ENCODE measurements at places on chromosomes 5 and 9.

DNA sequence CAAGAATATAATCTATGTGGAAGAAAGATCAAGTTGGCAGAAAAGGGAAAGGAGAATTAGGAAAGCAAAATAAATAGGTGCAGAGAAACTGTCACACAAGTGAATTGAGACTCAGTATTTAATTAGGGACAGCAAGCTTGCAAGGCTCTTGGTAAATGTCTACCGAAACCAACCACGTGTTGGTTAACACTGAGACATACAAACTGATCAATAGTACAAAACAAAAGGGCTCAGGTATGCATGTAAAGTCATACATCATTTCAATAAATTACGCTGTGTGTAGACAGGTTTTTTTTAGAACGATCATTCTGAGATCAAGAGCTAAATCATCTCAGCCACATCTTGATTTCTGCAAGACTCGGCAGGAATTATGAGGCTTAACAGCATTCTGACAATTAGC lies 225.4 kb downstream of the EBF1 start:
- no peak for DNase-seq

DNA sequence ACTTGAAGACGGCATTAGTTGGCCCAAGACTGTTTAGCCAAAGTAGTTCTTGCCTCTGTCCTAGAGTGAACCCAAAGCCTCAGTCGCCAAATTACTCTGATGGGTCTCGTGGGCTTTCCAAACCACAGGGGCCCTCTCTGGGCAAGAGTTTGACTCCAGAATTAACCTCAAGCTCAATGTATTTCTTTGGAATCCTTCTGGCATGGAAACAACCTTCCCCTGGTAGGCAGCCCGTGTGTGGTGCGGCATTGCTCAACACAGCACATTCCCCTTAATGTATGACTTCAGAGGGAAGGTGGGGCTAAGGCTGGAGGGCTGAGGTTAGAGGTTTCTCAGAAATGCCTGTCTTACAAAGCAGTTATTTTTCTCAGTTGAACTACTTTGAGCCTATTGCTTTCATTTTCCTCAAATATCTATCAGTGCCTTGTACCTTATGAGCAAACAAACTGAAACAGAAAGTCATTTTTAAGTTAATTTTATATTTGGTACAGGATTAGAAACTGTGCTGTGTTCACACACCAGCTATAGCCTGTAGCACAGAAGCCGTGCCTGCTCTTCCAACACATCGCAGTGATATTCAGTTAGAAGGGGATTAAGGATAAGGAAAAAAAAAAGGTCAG lies 123.9 kb upstream of the HAPLN1 start:
- DNase-seq = no peak

DNA sequence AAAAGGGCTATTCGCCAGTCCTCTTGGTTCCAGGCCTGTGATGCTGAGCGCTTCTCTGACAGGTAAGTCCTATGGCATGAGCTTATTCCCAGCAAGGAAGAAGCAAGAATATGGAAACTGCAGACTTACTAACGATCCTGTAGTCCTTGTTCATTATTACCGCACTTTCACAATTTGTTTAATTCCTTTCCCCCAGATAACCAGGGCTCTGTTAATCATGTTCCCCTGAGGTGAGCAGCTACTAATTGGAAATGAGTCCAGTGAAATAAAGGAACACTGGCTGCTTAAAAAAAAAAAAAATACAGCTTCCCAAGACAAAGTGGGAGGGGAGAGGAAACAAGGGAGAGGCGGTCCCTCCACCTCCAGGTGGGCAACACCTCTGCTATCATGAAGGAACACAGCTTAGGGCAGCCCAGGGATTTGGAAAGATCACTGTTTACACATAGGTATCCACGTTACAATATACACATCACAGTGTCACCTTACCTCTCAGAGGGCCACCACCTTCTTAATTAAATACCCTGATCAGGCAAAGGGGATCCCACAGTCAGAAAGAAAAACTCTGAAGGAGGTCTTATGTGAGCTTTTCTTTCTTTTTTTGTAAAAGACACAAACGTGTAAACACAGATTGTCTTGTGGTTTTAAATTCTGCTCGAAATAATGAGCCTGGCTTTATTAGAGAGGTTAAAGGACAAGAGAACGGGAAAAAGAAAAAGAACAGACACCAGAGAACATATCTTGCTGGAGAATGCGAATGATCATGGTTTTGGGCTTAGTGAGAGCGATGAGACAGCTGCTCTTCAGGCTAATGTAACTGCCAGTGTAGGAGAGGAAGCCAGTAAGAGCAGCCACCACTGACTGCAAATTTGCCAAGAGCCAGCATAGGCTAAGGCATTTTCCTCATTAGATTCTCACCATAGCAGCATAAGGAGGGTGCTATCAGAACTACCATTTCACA lies 258.6 kb downstream of the CRB2 start:
- DNase-seq = no peak

GRCh38 chr9:132168347-132168746 lies 6.5 kb downstream of the NTNG2 start:
- DNase-seq = no peak

- DNase-seq = no peak
Observed at GRCh38 chr9:135908754-135909204, 1.4 kb upstream of the CAMSAP1 start.

DNA sequence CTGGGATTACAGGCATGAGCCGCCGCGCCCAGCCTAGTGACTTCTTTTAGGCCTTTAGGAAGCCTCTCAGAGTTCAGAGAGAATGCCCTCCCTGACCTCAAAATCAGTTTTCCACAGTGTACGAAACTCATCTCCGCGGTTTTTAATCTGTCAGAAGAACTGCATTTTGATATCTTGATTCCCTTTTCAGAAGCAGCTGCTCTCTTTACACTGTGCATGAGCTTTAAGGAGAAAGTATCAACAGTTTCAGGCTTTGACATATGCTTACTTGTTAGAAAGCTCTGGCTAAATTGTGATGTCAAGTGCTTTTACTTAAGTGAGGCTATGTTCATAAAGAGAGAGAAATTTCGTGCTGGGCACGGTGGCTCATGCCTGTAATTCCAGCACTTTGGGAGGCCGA lies 74.6 kb downstream of the USP20 start:
- DNase-seq = no peak

DNA sequence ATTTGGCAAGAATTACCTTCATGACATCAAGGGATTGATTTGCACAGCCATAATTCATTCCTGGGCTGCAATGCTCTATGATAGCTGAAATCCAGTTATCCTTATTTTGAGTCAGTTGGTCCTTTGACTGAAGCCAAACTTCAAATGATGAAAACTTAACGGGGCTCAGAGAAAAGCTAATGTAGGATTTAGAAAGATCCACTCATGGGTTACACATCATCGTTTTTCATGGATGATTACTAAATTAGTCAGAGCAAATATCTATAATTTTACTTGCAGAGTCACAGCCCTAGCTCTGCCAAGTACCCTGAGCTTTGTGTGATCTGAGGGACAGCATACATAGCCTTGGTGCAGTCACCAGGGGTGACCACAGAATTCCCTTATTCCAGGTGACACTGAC lies 27.3 kb upstream of the MUSK start:
- DNase-seq = no peak

DNA sequence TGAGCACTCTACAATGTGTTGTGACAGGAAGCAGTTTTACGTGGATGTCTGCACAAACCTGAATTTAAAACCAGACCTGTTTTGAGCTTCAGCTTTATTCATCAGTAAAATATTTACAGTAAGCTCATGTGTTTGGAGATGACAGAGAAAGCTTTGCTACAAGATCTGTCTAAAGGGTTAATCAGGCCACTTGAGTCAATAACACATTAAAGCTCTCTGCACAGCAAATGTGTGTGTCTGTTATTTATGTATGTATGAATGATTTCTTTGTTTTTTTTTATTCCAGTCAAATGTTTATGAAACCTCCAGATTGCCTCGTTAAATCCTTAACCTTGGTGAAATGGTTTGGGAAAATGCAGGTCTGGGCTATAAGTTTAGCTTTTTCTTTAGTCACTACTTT lies 77.3 kb upstream of the SREK1 start:
- DNase-seq = no peak

Data from activated CD8-positive, alpha-beta memory T cell treated with anti-CD3 and anti-CD28 coated beads for 48 hours (primary cell).